Stimulated activated CD4-positive, alpha-beta T cell treated with anti-CD3 and anti-CD28 coated beads, Interleukin-1b, Interleukin-23, amount 100 ng/mL, for 1 hour (primary cell): ENCODE measurements at places on chromosomes 13 and 19.

- no peak for DNase-seq
These were observed 313.5 kb downstream of the KLF12 start for GRCh38 chr13:73820688-73821087.

DNA sequence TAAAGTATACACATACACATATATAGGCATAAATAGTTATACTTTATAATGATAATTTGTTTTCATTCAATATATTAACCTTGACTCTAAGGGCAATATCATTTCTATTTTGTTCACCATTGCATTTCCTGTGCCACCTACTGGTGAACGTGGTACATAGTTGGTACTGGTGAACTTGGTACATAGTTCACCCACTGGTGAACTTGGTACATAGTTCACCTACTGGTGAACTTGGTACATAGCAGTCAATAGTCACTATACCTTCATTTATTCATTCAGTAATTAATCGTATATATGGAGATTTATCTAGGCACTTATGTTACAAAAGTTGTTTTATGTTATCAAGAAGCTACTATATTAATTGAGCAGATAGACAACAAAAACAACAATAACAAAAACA lies 172.6 kb upstream of the ATXN8OS start:
- DNase-seq = no peak

DNA sequence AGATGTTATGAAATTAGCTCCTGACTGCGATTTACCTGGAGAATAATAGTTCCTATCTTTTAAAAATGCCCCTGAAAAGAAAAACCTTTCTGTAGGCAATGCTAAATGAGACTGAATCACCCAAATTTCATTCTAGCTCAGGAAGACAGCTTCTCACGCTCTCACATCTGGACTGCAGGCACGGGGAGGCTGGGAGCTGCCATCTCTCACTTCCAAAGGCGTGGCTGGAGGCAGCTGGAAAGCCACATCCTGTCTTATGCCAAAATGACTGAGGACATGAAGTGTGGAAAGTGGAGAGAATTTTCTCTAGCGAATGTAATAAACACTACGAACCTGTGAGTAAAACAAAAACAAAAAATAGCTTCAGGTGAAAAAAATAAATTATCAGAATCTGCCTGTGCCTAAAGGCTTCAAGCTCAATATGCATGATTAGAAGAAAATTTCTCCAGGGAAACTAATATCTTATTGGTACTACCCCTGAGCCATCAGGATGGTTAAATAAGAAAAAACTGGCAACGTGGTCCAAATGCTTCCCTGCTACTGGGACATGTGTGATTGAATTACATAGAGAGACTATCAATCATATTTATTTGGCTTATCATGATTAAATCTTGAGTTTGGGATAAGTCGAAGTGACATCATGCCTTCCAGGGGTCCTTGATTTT lies 58.1 kb upstream of the UBL3 start:
- no peak for DNase-seq

DNA sequence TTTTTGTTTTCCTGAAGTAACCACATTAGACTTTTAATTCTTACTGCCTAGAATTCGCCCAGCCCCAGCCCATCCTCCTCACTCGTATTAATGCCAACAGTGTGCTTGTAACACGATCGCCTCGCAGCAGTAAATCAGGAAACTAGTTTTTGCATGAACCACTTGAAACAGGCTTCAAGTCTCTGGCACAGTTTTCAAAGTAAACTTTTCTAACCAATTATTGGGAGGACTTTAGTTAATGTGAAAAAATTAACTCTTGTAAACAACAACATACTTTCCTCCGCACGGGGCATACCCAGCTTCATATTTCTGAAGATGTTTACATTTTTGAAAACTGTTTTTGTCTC lies 39.2 kb downstream of the TNFRSF19 start:
- no peak for DNase-seq

DNA sequence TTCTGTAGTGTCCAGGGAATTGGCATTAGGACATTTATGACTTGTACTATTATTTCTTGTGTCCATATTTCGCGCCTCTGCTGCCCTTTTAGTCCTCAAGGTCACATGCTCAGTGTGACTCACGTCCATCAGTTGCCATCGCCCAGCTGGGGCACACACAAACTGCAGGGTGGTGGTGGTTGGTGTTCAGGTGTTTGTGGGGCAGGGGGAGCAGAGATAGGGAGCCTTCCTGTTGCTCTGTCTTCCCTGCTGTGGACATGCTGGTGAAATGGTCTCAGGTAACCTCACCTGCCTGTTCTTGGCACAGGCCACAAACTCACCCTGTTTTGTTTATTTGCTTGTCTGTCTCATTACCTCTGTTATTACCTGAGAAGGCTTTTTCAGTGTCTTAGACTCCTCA lies 22.4 kb downstream of the PRR12 start:
- no peak for DNase-seq

GRCh38 chr19:31261603-31262212 lies 87.5 kb downstream of the TSHZ3 start:
- no peak for DNase-seq

GRCh38 chr13:97520866-97521265 lies 86.9 kb downstream of the RAP2A start:
- DNase-seq = no peak

DNA sequence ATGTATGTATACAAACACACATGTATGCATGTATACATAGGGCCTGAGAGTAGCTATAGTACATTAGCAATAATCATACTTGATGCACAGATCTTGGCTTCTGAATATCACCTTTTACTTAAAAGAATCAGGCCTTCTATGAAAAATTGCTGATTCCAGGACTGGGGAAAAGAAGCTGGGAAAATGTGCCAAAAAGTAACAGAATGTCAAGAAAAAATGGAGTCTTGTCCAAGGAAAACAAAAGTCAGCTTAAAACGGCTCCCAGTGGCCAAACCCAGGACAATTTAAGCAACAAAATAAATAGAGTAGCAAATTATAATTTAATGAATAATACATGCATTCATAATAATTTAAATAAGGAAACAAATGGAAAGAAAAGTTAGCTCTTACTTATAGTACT lies 2104.9 kb downstream of the PCDH9 start:
- DNase-seq = no peak

DNA sequence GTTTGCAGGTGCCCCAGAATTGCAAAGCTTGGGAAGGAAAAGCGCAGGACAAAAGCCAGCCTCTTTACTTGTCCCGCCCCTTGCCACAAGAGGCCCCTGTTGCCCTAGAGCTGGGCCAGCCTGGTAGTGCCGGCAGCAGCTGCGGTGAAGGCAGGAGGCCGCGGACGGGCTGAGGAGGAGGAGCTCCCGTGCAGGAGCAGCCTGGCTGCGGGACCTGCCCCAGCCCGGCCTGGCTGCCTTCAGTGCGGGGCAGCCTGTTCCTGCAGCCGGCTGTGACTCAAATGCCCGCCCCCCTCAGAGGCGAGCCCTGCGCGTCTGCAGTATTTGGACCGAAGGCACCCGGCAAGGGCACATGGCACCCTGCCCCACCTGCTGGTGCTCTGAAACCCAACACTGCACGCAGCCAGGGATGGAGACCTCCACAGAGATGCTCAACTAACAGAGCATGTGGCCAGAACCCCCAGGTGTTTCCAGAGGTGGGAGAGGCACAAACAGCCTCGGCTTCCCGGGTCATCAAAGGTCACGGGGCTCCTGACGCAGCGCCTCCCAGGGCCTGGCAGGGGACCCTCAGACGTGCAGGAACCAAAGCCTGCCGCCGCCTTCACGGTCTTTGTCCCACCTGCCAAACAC lies 29.7 kb downstream of the NAXD start:
- peak; percentile 10 for DNase-seq

DNA sequence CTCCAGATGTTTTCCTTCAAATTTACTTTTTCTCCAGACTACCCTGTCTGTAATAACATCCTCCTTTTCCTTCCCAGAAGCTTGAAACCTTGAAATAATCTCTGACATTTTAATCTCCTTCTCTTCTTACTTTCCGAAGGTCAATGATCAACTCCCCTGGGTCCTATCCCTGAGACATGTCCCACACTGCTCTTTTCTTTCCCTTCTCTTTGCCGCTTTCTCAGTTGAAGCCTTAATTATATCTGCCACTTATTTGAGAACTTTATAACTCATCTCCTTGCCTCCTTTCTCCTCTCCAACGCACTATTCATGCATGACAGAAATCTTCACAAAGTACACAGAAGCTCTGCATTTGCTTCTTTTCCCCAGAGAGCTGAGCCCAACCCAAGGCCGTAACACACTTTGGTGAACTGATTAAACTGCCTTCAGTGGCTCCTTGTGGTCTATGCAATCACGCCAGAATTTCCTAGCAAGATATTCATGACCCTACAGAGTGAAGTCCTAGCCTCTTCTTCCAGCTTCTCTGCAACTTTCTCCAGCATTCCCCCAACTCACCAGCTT lies 9.2 kb upstream of the WASF3 start:
- no peak for DNase-seq

DNA sequence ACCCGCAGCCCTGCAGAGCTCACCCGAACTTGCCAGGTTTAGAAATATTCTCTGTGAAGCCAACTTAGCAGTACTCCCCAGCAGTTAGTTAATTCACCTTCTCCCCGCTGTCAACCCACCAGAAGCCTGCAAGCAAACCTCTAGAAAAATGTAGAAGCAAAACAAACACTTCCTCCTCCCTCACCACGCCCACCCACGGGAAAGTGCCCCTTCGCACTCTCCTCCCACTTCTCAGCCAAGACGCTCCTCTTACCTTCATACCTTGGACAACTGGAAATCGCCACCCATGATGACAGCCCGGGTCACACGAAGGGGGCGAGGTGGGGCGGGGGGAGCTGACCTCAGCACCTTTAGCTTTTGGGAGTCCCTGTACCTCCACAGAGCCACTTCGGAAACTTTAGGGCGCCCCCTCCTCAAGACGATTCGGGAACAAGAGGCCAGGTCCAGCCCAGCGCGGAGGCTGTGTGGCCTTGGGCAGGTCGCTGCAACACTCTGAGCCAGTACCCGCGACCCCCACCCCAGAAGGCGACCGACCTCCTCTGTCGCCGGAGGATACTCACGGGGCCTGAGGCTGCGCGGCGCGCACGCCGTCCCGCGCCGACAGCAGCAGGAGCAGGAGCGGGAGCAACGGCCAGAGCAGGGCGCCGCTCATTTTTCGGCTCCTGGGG lies 485 bp downstream of the CPAMD8 start:
- DNase-seq = no peak

DNA sequence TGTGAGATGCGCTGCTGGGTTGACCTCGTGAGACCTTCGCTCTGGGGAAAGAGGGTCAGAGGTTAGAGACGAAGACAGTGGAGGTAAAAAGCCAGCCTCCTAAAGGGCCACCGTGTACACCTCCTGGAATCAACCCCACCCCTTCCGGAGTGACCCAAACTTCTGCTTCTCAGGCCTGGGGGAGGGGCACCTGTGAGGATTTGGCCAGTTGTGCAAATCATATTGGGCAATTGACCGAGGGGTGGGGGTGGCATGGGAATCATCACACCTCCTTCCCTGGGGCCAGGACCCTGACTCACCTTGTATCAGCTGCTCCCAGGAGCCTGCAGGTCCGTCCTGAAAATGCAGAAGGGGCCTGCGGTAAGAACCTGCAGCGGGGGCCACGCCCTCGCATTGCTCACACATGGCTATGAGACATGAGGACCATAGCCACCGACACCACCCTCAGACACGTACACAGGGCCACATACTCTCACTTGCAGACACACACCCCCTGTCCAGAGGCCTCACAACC lies 2.8 kb downstream of the TNFSF14 start:
- no peak for DNase-seq

DNA sequence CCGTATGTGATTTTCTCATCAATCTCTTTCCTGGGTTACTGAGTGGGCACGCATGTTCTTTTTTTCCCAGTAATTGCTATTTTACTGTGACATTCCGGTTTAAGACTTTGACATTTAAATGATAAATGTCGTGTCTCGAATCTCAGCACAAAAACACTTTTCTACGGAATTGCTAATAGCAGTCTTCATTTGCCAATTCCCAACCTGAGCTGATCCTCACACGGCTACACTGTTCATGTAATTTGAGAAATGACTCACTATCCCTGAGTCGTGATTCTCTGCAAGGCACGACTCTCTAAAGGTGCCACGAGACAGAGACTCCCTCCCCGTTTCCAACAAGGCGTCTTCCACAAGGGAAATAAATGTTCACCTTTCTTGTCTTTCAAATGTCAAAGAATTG lies 88.7 kb upstream of the USP29 start:
- DNase-seq = no peak

- DNase-seq = peak; percentile 19
These were observed 2.4 kb upstream of the ARGLU1 start for GRCh38 chr13:106570299-106570852.

GRCh38 chr19:58519087-58519354 lies 589 bp downstream of the ZBTB45 start:
- DNase-seq = no peak

DNA sequence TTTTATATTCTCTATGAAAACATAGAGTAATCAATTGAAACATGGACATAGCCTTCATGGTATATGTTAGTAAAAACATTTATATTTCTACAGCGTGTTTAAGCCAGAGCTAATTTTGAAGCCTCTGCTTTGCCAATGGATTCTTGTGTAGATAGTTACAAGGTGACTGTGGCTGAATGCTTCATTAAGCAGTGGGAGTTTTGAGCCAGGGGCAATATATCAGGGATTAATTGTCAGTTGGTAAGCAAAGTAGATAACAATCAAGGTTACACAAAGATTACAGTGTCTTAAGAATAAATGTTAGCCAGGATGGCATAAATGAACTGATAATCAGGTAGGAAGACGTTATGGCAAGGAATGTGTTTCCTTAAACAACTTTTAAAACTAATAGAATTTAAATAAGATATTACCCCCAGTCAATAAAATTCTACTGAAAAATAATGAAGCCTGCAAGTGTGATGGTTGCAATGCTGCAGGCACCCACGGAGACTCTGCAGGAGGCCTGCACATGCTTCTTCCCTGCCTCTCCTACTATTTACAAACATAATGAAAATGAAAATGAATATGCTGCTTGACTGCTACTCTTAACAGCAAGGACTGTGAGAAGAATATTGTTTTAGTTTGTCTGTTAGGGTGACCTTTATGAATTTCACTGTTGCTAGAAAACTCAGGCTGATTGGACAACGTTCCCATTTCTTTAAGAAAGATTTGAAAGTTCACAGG lies 588.5 kb downstream of the GPC5 start:
- DNase-seq = no peak

GRCh38 chr19:13817615-13818371 lies 22.6 kb downstream of the ZSWIM4 start:
- no peak for DNase-seq

GRCh38 chr13:27919934-27920676 lies at the start of gene PDX1:
Gene PDX1 (plus strand): TSS chr13:27920000. CDS start chr13:27920139, 139 bp downstream.
- DNase-seq = no peak

GRCh38 chr13:21846605-21847004 lies 175.7 kb downstream of the FGF9 start:
- no peak for DNase-seq

- DNase-seq = no peak
These were observed 700 bp downstream of the PRR36 start for GRCh38 chr19:7873304-7874075.
